Stimulated activated CD8-positive, alpha-beta memory T cell treated with anti-CD3 and anti-CD28 coated beads, Interleukin-7, amount 100 ng/mL, for 1 hour (primary cell): ENCODE measurements at places on chromosomes 12 and 14.

- DNase-seq, result no peak
Measured at GRCh38 chr12:94427501-94428381, 31.9 kb downstream of the CEP83 start.

DNA sequence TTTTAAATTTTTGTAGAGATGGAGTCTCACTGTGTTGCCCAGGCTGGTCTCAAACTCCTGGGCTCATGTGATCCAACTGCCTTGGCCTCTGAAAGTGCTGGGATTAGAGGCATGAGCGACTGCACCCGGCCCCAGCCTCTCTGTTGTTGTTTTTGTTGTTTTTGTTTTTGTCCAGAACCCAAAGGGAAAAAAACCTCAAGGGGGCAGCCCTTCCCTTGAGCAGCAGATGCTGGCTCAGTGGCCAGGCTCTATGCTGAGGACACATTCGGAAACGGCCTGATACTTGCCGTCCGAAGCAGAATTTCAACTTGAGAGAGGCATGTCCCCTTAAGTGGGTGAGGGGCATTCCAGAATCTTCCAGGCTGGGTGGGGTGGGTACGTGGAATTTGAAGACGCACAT lies 6.7 kb downstream of the MVK start:
- no peak for DNase-seq

DNA sequence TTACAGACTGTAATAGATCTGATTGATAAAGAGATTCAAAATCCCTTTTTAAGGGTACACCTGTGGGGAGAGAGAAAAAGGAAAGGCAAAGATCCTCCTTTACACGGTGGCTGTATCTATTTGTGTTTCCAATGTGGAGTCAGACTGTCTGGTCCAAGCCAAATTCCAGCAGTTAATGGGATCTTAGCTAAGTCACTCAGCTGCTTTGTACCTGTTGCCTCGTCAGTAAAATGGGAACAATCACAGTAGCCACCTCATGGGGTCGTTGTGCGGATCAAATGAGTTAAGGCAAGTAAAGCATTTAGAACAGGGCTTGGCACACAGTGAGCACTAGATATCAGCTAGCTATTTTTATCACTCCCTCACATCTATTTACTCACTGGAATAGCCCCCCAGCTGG lies 46.9 kb downstream of the EFCAB11 start:
- DNase-seq, result no peak

GRCh38 chr14:78254911-78255461 lies 84.8 kb downstream of the NRXN3 start:
- no peak for DNase-seq

DNA sequence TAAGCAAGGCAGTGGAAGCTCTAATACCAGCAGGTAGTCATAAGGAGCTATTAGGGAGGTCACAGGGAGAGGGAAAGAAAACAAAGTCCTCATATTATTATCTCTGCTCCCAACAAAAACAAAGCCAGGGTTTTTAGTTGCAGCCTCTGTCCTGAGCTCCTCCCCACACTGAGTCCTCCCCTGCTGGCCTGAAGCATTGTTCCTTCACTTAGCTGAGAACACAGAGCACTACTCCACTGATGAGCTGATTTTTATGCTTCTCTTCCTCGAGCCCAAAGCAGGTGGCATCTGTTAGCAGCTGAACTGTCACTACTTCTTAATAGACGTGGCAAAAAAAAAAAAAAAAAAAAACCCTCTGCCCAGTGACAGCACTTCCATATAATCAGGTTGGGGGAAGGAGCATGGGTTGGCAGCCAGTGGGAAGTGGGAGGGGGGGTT lies 10.5 kb upstream of the STAC3 start:
- no peak for DNase-seq

- no peak for DNase-seq
Measured at GRCh38 chr12:131147894-131148293, 194.2 kb downstream of the ADGRD1 start.

- DNase-seq, result no peak
Measured at GRCh38 chr12:52929538-52929937, 19.4 kb upstream of the KRT18 start.

GRCh38 chr12:117836476-117836875 lies 132.3 kb downstream of the KSR2 start:
- DNase-seq, result no peak

DNA sequence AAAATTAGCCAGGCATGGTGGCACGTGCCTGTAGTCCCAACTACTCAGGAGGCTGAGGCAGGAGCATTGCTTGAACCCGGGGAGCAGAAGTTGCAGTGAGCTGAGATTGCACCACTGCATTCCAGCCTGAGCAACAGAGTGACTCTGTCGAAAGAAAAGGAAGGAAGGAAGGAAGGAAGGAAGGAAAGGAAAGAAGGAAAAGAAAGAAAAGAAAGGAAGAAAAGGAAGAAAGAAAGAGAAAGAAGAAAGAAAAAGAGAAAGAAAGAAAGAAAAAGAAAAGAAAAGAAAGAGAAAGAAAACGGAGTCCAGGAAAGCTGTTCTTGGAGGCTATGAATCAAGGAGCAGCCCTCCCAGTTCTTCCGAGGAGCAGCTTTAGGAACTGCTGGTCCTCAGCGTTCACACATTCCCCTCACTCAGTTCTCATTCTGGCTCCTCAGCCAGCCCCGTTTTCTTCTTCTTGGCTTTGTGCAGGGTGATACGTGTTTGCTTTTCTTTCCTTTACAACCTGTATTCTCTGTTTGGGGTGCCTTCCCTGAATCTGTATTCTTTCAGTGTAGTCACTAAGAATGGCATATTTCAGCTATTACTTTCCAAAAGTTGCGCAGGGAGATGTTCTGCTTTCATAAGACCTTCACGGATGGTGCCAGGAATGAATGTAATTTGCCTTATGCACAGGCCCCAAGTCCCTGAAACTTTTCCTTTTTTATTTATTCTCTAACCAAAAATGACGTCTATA lies 12.2 kb downstream of the FBXL14 start:
- no peak for DNase-seq
